ENCODE measurements at places on chromosomes 7 and 10.
A peak's percentile ranks its signal among the peaks of the same experiment; 100 is the strongest.

DNA sequence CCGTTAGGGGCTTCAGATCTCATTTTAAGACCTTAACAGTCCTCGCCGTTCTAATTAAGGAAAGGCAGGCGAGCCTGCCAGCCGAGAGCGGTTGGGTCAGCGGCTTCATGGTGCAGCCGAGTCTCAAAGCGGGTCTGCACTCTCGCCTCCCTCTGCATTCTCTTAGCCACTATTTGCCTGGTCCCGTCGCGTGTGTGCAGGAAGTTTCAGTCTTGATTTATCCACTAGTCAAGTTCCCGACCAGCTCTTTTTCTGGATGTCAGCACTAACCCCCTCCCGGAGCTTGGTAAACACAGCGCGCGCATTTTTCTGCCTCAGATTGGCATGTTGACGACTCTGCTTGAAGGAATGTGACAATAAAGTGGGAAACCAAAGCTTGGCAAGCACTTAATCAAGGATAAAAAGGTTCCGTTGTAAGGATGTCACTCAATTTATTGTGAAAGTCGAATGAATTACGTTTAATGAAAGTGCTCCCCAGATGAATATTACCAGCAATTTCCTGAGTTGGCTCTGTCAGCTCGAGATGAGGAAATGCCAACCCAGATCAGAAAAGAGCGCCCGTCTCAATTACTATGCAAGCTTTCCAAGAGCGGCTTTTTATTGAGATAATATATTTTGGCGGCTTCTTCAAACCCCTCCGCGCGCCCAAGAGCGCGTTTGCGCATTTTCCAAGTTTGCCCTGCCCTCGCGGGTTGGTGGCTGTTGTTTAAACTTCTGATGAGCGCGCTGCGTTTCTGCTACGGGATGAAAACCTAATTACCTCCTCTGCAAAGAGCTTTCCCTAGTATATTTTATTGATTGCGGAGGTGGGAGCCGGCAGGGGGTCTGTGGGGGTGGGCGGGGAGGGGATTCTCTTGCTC lies 7.9 kb downstream of the NXPH1 start:
- DNase-seq: no peak

DNA sequence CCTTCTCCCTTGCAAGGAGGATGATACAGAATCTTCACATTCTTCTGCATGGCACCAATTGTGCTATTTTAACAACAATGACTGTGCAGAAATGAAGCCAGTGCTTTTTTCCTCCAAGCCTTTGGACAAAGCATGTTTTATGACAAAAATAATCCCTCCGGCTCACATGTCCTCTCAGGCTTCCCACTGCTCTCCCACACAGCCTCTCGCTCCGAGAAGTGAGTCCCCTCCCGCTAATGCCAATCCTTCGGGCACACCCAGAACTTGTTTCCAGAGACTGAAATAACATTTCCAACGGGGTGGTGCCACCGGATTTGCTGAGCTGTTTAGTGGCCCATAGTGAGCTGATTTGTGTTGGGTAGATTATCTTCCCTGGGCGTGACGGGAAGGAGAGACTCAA lies 35.8 kb downstream of the RBM17 start:
- no peak for DNase-seq

DNA sequence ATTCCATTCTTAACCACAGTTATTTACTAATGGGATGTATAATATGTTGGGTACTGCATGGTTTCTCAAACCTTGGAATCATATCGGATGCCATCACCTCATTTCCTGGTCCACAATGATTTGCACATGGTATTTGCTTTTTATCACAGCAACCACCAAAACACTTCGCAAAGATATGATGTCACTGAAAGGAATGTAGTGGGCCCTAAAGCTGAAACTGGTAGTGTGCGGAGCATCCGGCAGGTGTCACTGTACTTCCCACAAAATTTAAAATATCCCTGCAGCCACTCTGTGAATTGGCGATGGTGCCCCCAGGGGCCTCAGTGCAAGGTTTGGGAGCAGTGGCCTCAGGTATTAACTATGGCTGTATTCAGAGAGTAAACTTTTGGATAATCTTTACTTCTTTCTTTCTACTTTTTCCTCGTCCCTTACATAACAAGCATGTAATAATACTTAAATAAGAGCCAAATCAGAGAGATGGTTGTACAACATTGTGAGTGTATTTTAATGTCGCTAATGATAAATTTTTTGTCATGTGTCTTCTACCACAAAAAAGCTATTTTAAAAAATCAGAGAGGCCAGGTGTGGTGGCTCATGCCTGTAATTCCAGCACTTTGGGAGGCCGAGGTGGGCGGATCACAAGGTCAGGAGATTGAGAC lies 66.2 kb downstream of the FAM241B start:
- DNase-seq: no peak

DNA sequence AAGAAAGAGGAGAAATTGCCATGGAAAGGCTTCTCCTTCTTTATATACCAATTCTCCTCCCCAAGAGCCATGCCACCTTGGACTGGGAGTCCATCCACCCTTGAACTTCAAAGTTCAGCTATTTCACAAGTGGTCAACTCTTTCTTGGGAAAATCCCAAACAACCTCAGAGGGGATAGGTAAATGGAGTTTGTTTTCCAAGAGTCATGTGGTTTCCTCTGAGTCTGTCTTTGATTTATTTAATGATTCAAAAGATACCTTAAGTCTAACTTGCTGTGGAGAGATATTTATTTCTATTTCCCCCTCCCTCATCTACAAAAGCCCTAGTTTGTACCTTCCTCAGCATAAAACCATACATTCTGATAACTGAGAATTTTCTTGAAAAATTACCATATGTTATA lies 758.6 kb upstream of the IGFBP3 start:
- DNase-seq: no peak

GRCh38 chr7:37577412-37577811 lies 106.2 kb upstream of the GPR141 start:
- DNase-seq: no peak

DNA sequence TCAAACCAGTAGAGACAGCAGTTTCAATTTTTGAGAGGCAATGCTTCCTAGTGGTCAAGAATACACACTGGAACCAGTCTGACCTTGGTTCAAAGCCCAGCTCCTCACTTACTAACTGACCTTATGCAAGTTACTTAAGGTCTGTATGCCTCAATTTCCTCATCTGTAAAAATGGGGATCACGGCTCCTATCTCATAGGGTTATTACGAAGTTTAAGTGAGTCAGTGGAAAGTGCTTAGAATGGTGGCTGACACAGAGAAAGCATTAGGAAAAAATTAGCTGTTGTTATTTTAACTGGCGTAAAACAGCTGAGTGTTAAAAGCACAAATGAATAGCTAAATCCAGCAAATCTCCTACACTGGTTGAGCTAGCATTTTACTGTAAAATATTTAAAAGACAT lies 162.4 kb upstream of the LAMB4 start:
- DNase-seq: no peak

- DNase-seq: peak; percentile 27
Observed at GRCh38 chr7:138848056-138848980, 50.3 kb upstream of the ATP6V0A4 start.

- DNase-seq: no peak
Observed at GRCh38 chr7:73520673-73521635, 1.1 kb downstream of the BAZ1B start.
